ENCODE measurements at places on chromosomes 16 and 17.

- no peak for DNase-seq
Measured at GRCh38 chr16:7509963-7510601, 177.4 kb downstream of the RBFOX1 start.

DNA sequence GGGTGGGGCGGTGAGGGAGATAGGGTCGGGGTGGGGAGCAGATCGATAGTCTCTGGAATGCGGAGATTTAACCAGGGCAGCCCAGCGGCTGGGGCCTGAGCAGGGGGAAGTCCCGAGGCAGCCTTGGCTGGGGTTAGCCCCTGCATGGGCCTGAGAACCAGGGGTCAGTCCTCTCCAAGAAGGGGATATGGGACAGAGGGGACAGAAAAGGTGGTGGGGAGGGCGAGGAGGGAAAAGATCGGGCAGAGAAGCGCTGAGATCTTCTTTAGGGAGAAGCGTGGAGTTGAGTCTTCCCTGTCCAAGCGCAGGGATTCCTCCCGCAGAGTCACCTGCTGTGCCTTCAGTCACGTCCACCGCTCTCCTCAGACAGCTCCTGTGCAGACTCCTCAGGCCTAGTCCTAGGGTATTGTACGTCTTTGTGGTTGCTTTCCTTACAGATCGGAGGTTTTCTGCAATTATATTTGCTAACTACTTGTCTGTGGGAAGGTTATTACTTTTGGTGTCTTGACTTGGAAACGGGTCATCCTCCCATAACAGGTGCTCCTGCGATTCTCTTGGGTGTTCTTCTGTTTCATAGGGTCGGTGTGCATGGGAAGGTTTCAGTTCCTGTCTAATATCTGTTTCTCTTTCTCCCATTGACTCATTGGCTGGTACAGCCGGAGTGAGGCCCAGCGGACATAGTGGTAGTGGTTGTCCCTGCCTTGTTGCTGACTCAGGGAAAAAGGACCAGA, 952 bp downstream of the CD300A start:
- no peak for DNase-seq

DNA sequence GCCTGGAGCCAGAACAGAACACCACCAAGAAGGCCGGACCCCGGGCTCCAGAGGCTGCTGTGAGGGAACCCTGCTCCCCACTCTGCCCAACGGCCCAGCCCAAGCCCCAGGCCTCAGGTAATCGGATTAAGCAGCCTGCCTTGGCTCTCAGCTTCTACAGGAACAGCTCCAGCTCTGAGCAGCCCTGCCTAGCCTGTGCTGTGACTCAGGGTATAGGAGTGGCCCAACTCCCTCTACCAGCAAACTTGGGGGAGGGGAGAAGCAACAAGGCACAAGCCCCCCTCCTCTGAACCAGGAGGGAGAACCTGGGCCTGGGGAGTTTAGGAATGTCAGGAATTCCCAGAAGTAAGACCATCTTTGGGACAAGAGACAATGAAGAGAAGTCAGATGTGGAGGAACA, 849 bp upstream of the SOX15 start:
- DNase-seq, result no peak

- no peak for DNase-seq
Measured at GRCh38 chr17:1197781-1198490, 18.2 kb upstream of the ABR start.

DNA sequence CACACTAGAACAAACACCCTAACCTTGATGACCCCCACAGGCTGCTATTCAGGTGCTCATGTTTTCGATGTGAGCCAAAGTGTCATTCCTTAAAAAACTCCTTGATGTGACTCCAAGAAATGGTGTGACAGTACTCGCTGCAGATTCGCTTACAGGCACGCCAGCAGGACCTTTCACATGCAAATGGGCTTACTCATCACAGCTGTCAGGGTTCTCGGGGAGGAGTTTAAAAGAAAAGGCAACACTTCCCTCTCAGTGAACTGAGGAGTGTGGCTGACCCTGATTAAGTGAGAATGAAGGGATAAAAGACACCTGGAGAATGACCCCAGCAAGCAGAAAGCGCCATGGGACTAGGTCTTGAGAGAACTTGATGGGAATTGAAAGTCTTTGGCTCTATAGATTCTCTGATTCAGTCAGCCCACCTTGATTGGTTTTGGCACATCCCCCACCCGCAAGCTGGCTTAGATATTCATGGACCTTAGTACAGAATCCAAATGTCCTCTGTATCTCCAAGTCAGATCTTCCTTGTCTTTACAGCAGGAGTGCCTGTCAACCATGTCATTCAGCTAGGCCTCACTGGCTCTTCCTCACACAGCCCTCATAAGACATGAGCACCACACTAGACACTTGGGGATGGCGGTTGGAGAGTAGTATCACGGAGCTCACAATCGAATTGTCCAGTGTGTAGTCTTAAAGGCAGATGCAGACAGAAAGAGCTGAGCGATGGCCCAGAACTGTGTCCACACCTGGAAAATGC, 82.6 kb downstream of the HIC1 start:
- peak; percentile 74 for DNase-seq

DNA sequence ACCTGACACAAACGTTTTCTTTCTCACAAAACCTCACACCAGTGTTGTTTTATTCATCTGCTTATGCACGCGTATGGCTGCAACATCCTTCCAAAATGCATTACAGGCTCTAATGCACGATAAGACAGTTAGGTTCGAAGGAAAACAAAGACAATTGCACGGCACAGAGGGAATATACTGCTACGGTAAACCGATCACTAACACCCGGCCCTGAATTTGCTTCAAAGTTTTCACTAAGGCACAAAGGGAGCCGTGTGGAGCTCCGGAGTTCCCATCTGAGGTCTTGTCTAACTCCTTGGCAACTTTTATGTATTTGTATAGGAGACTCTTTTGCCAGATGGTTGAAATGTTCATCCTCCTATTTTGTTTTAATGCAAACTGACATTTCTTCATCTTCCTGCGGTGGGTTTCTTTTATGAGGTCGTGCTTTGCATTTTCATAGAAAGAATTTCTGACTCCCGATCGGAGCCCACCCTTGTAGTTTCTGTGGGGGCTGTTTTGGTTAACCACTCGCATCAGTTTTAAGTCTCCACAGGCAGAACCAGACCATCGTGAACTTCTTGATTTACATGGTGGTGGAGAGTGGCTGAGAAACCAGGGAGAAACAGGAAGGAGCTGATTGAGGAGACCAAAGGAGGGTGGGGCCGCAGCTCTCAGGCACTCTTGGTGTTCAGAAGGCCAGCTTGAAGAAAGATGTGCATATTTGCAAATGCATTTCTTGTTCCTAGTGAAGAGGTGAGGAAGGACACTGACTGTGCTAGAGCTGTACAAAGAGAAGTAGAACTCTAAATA, 516.8 kb downstream of the MAF start:
- no peak for DNase-seq

DNA sequence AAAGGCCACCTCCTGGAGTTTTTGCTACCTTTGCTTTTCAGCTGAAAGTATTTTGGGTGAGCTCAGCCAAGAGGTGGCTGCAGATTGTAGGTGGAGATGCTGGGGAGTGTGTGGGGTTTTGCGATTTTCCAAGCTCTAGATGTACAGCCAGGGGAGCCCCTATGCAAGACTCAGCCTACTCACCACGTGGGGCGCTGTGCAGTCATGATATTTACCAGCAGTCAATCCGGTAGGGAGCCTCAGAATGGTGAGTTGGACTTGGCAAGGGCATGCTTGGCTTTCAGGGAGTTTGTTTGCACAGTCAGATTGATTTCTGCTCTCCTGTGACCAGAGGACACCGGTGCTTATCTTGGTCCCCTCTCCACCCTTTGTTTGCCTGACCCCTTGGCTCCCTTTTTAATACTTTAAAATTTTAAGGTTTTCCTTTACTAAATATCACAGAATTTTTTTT, 175.3 kb downstream of the UTP18 start:
- no peak for DNase-seq

DNA sequence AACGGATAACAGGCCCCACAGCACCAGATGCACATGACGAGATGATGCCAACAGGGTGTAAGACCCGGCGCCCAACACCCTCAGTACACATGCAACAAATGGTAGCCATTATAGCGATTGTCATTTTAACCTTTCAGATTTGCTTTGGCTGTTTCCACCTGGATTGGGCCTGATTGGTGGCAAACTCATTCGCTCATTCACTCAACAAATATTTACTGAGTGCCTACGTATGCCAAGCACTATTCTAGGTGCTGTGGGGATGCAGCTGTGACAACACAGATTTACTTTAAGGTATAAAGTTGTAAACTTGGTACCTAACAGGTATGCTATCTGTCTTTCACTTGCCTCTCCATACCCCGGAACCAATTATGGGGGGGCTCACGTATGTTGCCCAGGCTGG, 66.8 kb downstream of the SRCIN1 start:
- DNase-seq, result no peak

GRCh38 chr16:69566981-69567680, 1.4 kb downstream of the NFAT5 start:
- no peak for DNase-seq

GRCh38 chr17:73384926-73385325, 73.1 kb upstream of the CDC42EP4 start:
- DNase-seq, result no peak

GRCh38 chr17:78774956-78775571, 7.0 kb downstream of the CYTH1 start:
- DNase-seq, result no peak

- DNase-seq, result no peak
Measured at GRCh38 chr17:3271072-3271848, 26.9 kb downstream of the OR3A1 start.

- no peak for DNase-seq
Measured at GRCh38 chr16:75714661-75715060, 11.6 kb downstream of the CPHXL start.

DNA sequence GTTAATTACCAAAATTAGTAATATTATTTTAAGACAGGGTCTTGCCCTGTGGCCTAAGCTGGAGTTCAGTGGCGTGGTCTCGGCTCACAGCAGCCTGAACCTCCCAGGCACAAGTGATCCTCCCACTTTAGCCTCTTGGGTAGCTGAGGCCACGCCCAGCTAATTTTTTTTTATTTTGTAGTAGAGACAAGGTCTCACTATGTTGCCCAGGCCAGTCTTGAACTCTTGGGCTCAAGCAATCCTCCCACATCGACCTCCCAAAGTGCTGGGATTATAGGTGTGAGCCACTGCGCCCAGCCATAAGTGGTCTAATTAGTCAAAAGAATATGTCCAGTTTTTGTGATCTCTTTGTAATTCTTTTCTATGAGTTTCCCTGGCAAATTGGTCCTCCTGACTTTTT, 12.0 kb upstream of the CFDP1 start:
- no peak for DNase-seq

DNA sequence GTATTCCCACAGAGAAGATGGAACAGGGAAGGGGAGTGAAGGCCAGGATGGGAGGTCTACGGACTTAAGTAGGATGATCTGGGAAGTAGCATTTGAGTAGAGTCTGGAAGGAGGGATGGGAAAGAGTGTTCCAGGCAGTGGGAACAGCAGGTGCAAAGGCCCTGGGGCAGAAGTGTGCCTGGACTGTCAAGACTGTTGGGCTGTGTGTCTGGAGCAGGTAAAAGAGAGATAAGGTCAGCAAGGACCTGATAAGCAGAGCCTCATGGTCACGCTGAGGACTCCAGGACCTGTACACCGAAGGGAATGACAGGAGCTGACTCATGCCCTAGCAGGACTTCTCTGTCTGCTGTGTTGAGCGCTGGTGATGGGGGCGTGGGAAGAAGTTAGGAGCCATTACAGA, 723 bp upstream of the CARD14 start:
- DNase-seq, result no peak

DNA sequence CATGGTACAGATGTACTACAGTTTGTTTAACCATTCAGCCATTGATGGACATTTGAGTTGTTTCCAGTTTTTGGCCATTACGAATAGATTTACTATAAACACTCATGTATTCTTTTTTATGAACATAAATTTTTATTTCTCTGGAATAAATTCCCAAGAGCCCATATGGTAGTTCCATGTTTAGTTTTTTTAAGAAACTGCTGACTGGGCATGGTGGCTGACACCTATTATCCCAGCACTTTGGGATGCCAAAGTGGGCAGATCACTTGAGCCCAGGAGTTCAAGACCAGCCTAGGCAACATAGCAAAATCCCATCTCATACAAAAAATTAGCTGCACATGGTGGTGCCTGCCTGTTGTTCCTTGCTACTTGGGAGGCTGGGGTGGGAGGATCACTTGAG, 30.3 kb downstream of the PRAC1 start:
- no peak for DNase-seq

DNA sequence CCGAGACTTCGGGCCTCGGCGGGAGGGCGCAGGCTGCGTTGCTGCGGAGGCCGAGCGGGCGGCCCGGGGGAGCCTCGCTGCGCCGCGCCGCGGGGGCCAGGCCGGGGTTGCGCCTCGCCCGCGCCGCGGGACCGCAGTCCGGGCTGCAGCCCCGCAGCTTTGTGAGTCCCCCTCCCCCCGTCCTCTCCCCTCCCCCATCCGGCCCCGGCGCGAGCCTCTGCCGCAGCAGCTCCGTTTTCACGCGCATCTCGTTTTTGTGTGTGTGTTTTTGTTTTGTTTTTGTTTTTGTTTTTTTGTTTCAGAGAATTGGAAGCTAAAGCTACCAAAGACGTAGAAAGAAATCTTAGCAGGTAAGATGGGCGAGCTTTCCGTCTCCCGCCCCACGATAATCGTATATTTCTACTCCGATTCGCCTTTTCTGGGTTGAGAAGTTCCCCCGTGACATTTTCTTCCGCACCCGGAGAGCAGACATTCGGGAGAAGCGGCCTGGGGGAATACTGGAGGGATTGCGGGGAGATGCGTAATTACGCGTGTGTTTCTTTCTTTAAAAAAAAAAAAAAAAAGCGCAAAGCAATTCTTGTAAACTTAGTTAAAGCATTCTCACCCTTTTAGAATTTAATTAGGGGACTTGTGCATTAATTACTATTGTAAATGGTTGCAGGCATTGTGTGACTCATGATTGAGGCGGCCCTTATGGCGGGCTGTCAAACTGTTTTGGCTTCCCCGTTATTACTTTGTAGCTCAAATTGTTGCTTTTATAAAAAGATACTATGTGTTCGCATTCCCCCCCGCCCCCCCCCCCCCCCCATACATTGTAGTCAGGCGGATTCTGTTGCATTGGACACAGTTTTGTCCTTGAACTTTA, 732 bp downstream of the TNRC6A start:
- DNase-seq, result no peak

GRCh38 chr17:49473900-49474751, 21.0 kb upstream of the NGFR start:
- no peak for DNase-seq

GRCh38 chr17:13510062-13510461, 91.7 kb downstream of the HS3ST3A1 start:
- no peak for DNase-seq

GRCh38 chr17:20952183-20952582, 90.6 kb downstream of the USP22 start:
- no peak for DNase-seq

- no peak for DNase-seq
Measured at GRCh38 chr16:71659471-71659870, 33.5 kb downstream of the MARVELD3 start.

- DNase-seq, result no peak
Measured at GRCh38 chr17:74972107-74972972, at the start of gene HID1. Gene HID1, minus strand, starts transcription at chr17:74972759. Its CDS starts 103 bp downstream, at chr17:74972656.

GRCh38 chr16:1985466-1986150, 1.6 kb downstream of the GFER start:
- no peak for DNase-seq

Measured in GM04504 (cell line).